Muscle of back (tissue), 13 donors: ENCODE measurements at places on chromosomes 7 and 10.
A peak's percentile ranks its signal among the peaks of the same experiment; 100 is the strongest.

DNA sequence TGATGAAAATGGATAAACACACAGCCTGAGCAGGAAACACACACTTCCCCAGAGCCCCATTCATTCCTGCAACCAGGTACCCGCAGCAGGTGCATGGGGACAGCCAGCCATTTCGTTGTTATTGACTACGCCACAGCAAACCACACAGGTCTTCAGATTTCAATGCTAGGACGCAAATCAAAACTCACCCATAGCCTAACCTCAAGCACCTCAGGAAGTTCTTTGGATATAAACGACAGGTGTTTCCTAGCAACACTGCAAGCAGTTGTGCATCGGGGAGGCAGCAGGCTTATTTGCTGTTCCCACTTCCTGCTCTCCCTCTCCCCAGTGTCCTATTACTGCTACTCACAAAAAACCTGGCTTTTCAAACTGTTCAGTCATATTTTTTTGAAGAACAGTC is 176.5 kb upstream of the FRMD4A start:
- peak; percentile 32 for DNase-seq

DNA sequence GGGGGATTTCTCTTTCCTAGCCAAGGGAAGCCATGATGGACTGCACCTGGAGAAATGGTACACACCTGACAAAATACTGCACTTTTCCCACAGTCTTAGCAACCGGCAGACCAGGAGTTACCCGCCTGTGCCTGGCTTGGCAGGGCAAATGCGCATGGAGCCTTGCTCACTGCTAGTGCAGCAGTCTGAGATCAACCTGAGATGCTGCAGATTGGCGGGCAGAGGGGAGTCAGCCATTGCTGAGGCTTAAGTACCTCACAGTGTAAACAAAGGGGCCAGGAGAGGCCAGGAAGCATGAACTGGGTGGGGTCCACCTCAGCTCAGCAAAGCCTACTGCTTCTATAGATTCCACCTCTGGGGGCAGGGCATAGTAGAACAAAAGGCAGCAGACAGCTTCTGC is 49.4 kb downstream of the OR13A1 start:
- DNase-seq: no peak

- DNase-seq: no peak
Observed at GRCh38 chr10:80144067-80144695, 11.7 kb downstream of the PLAC9 start.

DNA sequence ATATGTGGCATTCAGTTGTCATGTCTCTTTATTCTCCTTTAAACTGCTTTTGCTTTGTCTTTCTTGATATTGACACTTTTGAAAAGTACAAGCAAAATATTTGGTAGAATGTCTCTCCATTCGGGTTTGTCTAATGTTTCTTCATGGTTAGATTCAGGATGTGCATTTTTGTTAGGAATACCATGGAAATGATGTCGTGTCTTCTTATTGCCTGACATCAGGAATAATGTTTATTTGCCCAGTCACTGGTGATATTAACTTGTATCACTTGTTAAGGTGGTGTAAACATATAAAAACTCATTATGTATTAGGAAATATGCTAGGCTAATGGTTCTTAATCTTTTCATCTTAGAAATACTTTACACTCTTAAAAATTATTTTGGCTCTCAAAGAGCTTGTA is 43.4 kb downstream of the CDK1 start:
- DNase-seq: no peak

- no peak for DNase-seq
Observed at GRCh38 chr7:155071121-155071651, 1.1 kb downstream of the HTR5A start.
